Heart left ventricle (tissue), 16 donors: ENCODE measurements at places on chromosomes 11 and 22. TPM values are rescaled to one million over a fixed set of nuclear protein-coding genes. Genes with fewer than 3 reads are reported as not detected.

OR2D2 gene
- not detected for total RNA-seq

GRCh38 chr11:6253197-6253596 is 6.4 kb upstream of the CCKBR start:
- DNase-seq = no peak

DNA sequence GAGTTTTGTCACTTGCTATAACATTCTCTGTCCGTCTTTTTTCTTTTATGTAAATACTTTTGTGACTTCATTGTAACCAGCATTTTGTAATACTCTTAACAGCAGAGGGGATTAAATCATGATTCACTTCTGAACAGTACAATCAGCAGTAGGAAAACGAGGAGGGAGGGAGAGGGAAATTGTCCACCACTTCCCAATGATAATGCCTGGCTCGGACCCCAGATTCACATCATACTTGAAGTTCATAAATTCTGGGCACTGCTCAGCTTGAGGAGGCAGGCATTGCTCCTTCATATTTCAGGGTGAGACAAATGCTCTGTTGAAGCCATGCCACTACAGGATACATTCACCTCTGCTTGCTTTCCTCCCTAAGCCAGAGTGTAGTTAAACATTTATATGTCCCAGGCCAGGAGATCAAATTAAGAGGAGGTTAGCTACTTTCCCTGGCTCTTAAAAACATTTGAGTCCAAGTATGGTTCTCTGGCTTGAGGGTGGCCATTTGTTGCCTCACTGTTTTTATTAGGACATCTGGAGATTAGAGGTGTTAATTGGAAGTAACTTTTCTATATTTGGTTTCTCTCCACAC is 129.0 kb upstream of the LDLRAD3 start:
- peak; percentile 44 for DNase-seq

DNA sequence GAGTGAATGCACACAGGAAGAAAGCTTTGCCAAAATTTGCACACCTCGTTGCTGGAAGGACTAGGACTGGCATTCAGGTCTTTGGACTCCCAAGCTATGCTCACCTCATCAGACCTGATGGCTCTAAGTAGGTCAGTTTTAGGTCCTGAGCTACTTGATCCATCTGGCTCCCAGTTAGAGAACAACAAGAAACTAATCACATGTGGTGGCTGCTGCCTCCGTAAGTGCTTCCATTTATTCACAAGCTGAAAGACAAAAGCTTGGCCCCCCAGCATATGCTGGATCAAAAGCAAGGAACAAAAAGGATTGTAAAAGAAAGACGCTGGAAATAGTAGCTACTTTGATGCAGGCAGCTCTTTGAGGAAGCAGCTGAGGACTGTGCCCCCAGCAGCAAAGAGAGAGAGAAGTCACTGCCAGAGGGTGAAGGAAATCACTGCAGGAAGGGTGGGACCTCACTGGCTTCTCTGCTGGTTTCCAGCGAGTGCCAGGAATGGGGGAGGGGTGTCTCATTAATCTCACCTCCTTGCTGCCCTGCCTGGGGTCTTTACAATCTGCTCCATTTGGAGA is 268.9 kb downstream of the KIRREL3 start:
- no peak for DNase-seq

MMP1 gene
- 2.5 TPM for total RNA-seq
